ENCODE measurements at places on chromosomes 4 and X. TPM values are rescaled to one million over a fixed set of nuclear protein-coding genes. Genes with fewer than 3 reads are reported as not detected.

Gene EDA2R
- 34.5 TPM for total RNA-seq

- DNase-seq = no peak
Measured at GRCh38 chr4:163772238-163772637, 277.7 kb downstream of the TMA16 start.

- DNase-seq = no peak
Measured at GRCh38 chr4:66330125-66330524, 659.8 kb upstream of the EPHA5 start.

GRCh38 chrX:19630776-19631707 lies 115.7 kb upstream of the MAP3K15 start:
- no peak for DNase-seq

- no peak for DNase-seq
Measured at GRCh38 chrX:110041980-110042379, 39.1 kb downstream of the TMEM164 start.

GRCh38 chr4:146407669-146408084 lies 114.1 kb downstream of the SLC10A7 start:
- DNase-seq = no peak

DNA sequence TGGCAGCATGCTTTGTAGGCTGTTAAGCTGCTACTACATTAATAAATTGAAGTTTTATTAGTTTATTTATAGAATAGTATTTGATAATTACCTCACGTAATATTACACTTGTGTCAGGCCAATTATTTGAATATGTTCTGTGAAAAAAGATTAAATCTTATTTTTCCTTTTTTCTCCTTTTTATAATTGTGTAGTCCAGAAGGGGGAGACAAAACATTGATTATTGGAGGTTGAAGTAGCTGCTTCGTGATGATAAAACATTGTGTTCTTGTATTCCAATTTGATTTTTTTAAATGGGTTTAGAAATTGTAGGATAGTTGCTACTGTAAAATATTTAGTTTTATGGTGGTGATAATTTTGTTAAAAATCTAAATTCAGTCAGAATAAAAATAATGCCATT lies 85.7 kb downstream of the DIAPH2 start:
- DNase-seq = peak; percentile 22

Gene SULT1B1
- total RNA-seq = under 0.01 TPM

- DNase-seq = peak; percentile 24
Measured at GRCh38 chrX:75596178-75596577, 73.3 kb upstream of the ZDHHC15 start.

GRCh38 chrX:123170546-123170945 lies 13.5 kb upstream of the GRIA3 start:
- no peak for DNase-seq

GRCh38 chrX:43899878-43900815 lies 17.9 kb upstream of the MAOB start:
- no peak for DNase-seq

DNA sequence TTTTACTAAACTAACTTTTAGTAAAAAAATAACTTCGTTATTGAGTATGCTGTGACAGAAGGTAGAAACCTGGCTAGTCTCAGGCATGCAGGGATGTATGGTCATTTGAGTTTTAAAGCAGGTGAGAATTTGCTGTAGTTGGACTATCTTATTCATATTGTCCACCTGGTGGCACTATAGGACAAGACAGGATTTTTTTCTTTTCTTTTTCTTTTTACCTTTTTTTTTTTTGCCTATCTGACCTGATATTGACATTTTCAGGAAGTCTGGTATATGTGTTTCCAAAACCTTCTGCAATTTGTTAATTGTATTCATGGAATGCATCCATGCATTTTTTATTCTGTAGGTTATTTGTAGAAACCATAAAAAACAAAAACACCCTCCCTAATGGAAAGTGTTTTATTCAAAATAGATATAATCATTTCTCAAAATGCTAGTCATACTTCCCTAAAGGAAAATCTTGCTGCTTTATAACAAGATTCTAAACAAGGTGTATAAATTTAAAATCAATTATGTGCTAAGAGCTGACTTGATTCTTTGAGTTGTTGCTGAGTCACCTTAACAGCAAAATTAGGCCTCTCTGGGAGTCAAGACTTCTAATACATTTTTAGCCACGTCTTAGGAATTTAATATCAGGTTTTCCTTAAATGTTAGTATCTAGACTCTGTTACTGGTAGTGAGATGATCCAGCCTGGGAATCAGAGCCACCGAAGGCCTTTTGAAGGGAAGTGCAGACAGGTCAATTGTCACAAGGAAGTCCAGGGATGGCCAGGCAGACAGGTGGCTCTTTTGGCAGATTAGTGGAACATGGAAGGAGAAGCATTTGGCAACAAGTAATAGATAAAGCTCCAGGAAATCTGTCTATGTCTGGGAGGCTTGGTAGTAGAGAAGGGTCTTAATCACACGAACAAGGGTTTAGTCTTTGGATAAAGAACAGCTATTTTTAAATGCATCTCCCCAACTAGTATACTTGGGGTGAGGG lies 201.3 kb upstream of the GNPDA2 start:
- no peak for DNase-seq

Gene ADH4
- not detected for total RNA-seq

DNA sequence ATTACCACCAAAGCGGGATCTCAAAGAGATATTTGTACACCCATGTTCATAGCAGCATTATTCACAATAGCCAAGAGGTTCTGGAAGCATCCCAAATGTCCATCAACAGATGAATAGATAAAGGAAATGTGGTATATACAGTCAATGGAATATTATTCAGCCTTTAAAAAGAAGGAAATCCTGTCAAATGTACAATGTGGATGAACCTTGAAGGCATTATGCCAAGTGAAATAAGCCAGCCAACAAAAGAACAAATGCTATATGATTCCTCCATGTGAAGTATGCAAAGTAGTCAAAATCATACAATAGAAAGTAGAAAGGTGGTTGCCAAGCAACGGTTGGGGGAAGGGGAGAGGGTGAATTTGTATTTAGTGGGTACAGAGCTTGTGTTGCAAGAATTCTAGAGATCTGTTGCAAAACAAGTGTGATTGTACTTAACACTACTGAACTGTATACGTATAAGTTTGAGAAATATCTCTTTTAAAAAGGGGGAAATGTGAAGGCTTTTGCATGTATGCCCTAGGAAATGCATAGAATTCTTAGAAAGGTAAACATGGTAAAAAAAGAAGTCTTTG lies 5.0 kb upstream of the ZRSR2 start:
- no peak for DNase-seq

- DNase-seq = peak; percentile 43
Measured at GRCh38 chrX:54920610-54921426, at the start of gene TRO. TRO (plus strand) TSS chrX:54920824; CDS start chrX:54922247, 1,423 bp downstream.

DNA sequence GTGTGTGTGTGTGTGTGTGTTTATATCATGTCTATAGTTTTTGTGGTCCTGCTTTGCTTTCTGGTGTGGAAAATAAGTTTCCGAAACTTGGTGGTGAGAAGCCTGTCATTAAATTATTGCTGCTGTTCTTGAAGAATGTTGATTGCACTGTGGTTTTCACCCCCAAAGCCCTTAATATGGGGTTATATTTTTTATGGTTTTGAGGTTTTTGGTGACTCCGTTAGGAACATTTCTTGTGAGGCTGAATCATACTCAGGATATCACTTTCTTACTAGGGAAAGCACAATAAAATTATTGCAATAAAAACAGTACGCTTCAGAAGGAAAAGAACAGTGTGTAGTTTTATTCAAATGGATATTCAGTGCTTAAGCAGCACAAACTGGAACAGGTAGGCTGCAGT lies 539.1 kb upstream of the MAGEB18 start:
- no peak for DNase-seq

DNA sequence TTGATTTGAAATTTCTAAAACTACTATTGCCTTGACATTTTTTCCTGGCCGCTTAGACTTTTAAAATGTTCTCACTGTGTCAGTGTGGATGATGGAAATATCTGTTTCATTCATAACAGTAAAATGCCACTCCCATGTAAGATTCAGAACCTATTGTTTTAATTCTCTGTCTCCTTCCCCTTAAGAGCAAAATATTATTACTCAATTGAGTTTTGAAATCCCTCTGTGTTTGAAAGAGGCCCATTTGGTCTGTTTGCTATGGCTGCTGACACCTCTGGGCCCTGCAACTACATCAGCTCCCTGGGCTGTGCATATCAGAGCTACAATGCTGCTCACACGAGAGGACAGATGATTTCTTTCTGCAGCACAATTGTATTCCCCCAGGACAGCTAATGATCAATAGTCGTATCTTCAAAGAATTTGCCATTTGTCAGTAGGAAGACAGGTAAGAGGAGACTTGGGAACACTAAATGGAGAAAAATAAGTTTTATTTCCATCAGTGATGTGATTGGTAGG lies 388.0 kb upstream of the GALNT7 start:
- no peak for DNase-seq

DNA sequence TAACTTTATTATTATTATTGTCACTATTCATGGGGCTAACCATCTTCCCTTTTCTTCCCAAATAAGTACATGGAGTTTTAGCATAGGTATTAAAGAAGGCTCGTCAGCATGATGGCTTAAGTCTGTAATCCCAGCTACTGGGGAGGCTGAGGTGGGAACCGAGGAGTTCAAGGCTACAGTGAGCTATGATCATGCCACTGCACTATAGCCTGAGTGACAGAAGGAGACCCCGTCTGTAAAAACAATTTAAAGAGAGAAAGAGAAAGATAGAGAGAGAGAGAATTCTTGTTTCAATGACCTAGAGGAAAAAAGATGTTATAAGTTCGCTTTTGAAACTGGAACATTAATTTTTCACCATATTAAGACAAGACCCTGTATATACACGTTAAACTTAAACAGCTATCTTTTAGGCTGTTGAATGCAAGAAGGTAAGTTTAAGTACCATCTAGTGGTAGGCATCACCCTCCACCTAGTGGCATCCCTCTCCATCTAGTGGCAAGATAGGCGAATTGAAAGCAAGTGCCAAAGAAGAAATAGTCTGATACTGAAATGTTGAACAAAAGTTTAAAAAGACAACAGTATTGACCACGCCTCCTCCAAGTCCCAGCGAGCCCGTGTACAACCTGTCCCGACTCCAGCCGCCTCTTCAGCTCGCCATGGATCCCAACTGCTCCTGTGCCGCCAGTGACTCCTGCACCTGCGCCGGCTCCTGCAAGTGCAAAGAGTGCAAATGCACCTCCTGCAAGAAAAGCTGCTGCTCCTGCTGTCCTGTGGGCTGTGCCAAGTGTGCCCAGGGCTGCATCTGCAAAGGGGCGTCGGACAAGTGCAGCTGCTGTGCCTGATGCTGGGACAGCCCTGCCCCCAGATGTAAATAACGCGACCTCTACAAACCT lies 26.0 kb upstream of the YTHDC1 start:
- peak; percentile 66 for DNase-seq

DNA sequence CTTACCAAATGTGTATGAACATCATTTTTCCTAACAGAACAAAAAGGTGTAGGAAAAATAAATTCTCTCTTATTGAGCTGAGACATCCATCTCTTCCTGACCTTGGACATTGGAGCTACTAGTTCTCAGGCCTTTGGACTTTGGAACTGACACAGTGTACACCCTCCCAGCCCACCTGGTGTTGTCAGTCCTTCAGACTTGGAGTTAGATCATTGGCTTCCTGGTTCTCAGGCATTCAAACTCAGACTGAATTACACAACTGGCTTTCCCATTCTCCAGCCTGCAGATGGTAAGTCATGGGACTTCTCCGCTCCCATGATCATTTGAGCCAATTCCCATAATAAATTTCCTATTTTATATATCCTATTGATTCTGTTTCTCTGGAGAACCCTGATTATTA lies 84.8 kb upstream of the EDNRA start:
- DNase-seq = peak; percentile 54

Gene KDR
- total RNA-seq = 0.36 TPM

DNA sequence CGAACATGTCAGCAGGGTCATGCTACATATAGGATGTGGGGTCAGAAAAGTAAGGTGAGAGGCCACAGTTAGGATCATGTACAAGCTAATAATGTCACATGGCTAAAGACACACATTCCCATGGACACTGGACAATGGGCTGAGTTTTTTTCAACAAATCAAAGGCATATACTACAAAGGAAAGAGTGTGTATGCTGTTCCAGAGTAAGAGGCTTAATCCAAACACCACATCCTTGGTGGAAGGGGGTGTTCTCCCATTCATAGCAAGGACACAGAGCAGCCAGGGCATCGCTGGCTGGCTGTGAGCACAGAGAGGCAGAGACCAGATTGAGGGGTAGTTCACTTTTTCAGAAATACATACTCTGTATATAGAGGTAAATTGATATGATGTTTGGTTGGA lies 131.7 kb downstream of the MGST2 start:
- DNase-seq = no peak

Gene AVPR2
- 0.48 TPM for total RNA-seq

- DNase-seq = no peak
Measured at GRCh38 chr4:186074189-186074588, 5.2 kb downstream of the TLR3 start.

DNA sequence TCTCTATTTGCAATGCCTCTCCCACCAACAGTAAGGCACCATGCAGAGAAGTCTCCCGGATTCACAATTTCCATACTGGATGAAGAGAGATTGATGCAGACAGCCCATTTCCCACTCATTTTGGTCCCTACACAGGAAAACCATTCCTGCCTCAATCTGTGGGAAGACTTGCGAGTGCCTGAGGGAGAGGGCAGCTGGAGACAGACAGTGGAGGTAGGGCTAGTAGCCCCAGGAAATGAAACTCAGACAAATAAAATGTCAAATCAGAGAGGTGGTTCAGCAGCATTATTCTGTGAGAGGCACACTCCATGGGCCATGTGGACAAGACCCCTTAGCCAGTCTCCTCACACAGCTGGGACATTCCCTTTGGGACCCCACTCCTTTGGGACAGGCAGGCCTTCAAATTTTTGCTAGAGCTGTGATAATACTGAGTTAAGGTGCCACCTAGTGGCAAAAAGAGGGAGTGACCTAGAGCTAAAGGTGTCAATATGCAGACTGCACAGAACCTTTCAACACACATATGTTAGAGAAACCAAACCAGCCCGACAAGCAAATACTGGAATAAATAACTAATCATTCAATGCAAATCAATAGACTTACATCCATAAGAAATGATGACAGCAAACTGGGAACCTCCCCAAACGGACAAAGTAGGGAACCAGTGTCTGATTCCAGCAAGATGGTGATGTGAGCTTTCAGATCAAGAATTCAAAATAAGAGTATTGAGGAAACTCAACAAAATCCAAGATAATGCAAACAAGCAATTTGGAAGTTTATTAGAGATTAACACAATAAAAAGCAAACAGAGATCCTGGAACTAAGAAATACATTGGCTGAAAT lies 1865.3 kb upstream of the AGA start:
- DNase-seq = no peak

- DNase-seq = no peak
Measured at GRCh38 chr4:14790494-14790893, 211.8 kb upstream of the CPEB2 start.

Gene SOWAHB
- 0.05 TPM for total RNA-seq

Gene MFAP3L
- total RNA-seq = 31.1 TPM

GRCh38 chrX:1159548-1159947 lies 52.9 kb downstream of the CRLF2 start:
- no peak for DNase-seq

- no peak for DNase-seq
Measured at GRCh38 chr4:76061982-76062381, 12.5 kb upstream of the ART3 start.

GRCh38 chr4:178556796-178557195 lies 1114.6 kb upstream of the AGA start:
- no peak for DNase-seq

Gene SLC7A11
- 22.7 TPM for total RNA-seq
